ENCODE measurements at places on chromosomes 3 and 15.

DNA sequence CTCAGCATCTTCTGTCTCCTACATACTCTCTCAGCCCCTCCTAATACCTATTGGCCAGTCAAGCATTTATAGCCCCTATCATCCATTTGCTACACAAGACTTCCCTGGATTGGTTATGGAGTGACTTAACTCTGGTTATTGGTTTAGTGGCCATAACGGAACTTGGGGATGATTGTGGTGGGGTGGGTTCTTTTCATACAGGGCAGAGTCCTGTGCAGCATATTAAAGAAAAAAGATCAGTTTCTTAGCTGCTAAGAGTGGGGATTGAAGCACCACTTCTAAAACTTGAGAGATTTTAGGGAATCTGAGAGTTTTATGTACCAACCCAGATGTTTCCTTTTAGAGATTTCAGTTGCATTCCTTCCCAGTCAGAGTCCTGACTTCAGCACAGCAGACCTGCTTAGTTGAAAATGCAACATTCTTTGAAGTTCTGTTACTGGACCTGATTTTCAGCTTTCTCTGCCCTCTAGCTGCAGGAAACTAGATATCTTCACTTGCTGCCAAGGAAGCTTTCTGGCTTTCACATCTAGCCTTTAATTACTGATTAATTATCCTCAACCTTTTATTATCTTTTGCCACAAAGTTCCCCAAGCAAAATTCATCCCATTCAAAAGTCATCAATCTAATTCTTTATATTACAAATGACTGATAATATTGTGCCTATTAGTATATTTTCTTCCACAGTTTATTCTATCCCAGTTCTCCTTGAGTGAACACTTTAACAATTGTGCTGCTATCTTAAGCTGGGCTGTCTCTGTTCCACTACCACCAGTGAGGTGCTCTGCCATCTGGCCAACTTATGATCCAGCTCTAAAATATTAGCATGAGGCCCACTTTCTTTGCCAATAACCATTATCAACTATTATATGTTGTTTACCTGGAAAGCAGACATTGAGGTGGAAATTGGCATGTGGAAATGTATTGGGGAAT lies 906.0 kb upstream of the ALCAM start:
- DNase-seq = peak; percentile 9

GRCh38 chr3:138670407-138670806 lies 61.8 kb downstream of the FAIM start:
- no peak for DNase-seq

DNA sequence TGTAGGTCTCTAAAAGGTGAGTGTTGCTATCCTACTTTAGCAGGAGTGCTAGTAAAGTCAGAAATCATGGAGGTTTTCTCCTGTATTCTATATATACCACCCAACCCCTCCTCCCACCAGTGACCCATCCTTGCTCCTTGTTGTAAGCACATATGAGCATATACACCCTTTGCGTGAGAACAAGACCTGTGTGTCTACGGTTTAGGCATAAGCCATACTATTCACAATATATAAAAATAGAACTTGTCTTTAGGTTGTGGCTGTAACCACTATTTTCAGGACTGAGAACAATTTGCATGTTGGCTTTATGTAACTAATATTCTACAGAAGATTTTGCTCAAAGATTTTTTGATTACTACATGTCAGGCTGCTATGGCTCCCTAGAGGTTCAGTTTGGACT lies 59.1 kb upstream of the TOP2B start:
- DNase-seq = no peak

DNA sequence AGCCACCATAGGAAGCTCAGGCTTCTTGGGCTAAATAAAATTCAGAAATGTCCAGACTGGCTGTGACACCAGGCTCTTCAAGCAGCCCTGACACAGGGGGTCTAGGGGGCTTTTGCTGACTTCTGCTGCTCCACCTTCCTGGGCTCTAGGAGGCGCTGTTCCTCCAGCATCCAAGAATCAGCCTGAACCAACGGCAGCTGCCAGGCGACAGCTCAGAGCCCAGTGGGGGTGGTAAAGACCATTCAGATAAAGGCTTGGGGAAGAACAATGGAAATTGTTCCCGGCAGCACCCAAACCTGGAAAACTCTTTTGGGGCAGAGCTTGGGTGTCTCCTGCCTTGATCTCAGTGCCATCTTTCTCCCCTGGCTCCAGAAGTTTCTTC lies 21.6 kb upstream of the PSTPIP1 start:
- peak; percentile 46 for DNase-seq

Measured in RPMI8226 (cell line).